ENCODE measurements at places on chromosomes 2 and 18.

GRCh38 chr2:33067598-33067997 is 120.8 kb downstream of the LTBP1 start:
- DNase-seq, result no peak

DNA sequence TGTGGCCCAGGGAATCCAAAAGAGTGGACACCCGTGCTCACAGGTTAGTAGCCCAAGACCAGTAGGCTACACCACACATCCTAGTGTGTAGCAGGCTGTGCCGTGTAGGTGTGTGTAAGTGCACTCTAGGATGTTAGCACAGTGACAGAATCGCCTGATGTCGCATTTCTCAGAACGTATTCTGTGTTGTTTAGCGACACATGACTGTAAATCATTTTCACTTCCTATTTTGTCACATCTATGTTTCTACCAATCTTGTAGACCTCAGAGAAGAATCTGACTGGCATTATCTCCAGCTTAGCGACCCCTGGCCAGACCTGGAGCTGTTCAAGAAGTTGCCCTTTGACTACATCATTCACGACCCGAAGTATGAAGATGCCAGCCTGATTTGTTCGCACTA is 45.1 kb downstream of the NTSR2 start:
- no peak for DNase-seq

- no peak for DNase-seq
Observed at GRCh38 chr18:52888014-52888413, 548.0 kb downstream of the DCC start.

GRCh38 chr2:205032093-205032551 is 486.8 kb downstream of the PARD3B start:
- DNase-seq, result no peak

All from fibroblast of skin of right quadriceps (primary cell).